ENCODE measurements at places on chromosomes 7 and 10.

GRCh38 chr7:129470411-129470810 lies 31.9 kb upstream of the SMKR1 start:
- DNase-seq: no peak

GRCh38 chr10:127372361-127372760 lies 176.0 kb upstream of the INSYN2A start:
- no peak for DNase-seq

- no peak for DNase-seq
Observed at GRCh38 chr7:130087364-130087763, 17.0 kb downstream of the KLHDC10 start.

GRCh38 chr7:78063758-78064157 lies 265.2 kb downstream of the PHTF2 start:
- no peak for DNase-seq

DNA sequence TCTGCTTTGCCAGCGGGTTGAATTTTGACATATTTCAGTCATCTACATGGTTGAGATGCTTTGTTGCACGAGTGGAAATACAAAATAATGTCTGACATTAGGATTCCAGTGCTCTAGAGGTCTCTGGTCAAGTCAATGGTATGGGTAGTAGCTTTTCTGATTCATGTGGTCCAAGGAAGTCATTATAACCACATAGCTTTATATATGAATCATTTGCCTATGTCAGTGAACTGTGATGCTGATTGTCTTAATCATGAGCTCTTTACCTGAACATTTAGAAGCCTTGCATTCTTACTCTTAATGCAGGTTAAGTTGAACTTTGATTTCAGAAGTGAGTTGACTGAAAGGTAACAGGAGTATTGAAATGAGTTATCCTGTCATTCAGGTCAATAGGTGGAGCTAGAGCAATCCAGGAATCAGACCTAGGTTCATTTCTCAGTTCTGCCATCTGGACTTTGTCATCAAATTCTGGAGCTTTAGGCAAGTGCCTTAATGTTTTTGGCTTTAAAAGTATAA lies 3.3 kb downstream of the MAPK8 start:
- no peak for DNase-seq

DNA sequence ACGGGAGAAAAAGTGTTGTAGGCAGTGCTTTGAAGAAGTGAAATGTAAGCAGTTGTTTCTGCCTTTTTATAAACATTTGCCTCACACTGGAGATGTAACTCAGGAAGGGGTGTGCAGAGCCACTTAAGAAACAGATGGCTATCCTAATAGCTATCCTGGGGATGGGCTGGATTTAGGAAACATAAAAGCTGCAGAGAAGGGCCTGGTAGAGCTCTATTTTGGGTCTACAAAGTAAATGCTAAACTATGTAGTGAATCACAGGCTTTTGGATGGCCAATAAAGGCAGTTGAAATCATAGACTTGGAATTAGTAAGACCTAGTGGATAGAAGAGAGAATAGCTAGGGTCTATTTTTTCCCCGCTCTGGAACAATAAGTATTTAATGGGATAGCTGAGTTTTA lies 79.9 kb upstream of the AGR3 start:
- no peak for DNase-seq

DNA sequence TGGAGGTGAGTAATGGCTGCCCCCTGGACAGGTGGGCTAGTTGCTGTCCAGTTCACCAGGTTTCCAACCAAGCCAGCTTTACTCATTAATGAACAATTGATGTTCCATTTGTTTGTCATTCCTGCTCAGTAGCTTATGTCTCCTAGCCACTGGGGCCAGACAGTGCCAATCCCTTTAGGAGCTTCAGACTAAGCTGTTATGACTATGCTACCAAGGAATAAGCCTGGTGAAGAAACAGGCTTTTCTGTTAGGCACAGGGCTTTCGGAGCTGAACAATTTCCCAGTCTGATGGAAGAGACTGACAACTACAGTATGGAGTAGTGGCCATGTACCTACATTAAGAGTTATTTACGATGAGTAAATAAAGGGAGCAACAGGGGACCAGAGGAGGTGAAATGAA lies 2.1 kb upstream of the FMC1 start:
- no peak for DNase-seq

DNA sequence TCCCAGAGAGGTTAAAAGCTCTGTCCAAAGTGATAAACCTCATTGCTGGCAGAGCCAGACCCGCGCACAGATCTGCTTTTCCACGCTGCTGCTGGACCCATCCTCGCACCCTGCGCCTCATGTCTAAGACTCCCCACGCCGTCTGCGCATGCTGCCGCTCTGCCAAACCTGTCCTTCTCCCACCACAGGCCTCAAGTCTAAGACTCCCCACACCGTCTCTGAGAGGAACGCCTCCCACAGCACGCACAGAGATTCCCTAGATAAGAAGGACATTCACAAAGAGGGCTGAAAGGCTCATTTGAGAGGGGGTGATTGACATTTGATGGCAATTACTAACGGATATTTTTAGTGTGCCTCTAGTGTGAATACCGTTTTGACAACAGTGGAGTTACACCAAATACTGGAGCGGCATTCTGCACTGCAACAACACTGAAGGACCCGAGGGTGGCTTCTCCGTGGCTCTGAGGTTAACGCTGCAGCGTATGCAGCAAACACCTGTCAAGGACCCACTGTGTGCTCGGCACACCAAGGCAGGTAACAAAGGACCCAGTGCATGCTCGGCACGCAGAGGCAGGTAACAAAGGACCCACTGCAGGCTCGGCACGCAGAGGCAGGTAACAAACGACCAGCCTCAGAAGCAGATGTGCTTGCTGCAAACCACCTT lies 231.4 kb downstream of the DNAJB6 start:
- no peak for DNase-seq
